ENCODE measurements at places on chromosomes 6 and 20.
A peak's percentile ranks its signal among the peaks of the same experiment; 100 is the strongest.

DNA sequence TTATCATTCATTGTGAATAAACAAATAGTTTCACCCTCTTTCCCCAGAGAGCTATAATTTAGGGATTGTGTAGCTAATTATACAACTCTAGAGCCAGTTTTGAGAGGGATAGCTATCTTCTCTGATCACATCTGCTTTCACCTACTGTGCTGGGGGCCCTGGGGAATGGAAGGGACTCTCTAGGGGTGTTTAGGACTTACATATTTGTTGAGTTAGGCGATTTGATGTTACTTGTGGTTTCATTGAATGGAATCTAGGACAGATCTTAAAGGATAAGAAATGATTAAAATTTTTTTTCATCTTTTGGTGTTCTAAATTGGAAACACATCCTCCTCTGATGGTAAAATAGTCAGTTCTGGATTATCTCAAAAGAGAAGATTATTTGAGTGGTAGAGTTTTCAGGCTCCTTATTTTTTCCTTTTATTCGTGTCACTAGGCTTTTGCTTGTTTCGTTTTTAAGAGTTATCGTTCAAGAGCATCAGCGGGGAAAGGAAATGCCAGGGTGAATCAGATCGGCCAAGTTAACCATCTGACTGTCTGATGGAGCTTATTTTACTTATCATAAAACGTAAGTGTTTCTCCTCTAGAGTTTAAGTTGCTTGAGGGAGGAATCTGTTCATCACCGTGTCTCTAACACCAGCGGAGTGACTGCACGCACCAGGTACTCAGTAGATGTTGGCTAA, 236.7 kb downstream of the FARS2 start:
- DNase-seq, result no peak

- DNase-seq, result no peak
Measured at GRCh38 chr6:46914279-46914810, 7.4 kb downstream of the ADGRF5 start.

- no peak for DNase-seq
Measured at GRCh38 chr20:44004306-44004915, 89.8 kb downstream of the TOX2 start.

DNA sequence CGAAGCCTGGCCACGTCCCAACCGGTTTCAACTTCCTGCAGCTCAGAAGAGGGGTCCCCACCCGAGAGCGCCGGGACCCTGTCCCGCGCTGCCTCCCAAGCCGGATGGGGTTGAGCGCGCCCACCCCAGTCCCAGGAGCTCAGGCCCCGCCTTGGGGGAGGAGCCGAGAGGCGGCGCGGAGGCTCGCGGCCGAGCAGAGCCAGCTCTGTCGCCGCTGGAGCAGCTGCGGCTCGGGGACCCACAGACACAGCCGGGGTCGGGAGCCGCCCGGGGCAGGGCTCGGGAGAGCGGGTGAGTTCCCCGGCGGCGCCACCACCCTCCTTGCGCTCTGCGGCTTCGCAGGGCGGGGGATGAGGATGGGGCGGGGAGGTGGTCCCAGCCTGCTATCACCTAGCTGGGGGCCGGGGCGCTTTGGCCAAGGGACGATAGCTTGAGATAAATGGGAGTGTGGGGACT, at the start of gene PPP1R16B:
PPP1R16B (plus strand) TSS at position 196 of the 456 bp plus-strand sequence. CDS start 30,229 bp downstream, outside the sequence.
- DNase-seq, result peak; percentile 23

- no peak for DNase-seq
Measured at GRCh38 chr6:135306740-135307420, 125.8 kb downstream of the MYB start.

DNA sequence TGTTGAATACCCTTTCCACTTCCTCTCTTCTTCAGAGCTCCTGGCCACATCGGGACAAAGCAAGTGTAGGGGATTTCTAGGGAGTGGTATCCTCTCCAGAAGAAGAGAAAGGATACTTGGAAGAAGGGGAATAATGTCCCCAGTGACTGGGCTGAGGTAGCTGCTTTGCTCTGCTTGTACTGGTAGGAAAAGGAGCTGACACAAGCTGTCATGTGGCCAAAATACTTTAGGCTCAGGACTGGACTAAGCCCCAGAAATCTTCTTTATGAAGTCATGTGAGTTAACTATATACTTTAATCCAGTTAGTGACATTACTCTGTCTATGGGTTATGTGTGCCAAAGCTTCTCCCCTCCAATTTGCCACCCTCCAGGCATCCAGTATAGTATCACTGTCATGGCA, 40.5 kb downstream of the AKIRIN2 start:
- no peak for DNase-seq

- DNase-seq, result no peak
Measured at GRCh38 chr20:843912-844311, 10.4 kb downstream of the FAM110A start.

DNA sequence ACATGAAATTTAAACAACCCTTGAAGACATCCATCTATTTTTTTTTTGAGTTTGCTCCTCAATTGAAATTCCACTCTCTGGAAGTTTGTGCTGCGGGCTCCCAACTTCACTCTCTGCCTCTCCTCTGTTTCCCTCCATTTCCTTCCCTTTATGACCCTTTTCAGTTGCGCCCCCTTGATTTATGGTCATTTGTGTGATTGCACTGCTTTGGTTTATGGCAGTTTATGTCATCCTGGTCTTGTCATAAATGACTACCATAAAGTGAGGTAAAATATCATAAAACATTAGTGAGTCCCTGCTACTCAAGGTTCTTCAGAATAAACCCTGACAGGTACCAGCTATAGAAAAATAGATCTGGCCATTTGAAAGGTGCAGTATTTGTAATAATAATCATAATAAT, 348.3 kb upstream of the ZFP64 start:
- DNase-seq, result no peak

All from SW 1271 (cell line).